ENCODE measurements at places on chromosomes 2 and 18.

DNA sequence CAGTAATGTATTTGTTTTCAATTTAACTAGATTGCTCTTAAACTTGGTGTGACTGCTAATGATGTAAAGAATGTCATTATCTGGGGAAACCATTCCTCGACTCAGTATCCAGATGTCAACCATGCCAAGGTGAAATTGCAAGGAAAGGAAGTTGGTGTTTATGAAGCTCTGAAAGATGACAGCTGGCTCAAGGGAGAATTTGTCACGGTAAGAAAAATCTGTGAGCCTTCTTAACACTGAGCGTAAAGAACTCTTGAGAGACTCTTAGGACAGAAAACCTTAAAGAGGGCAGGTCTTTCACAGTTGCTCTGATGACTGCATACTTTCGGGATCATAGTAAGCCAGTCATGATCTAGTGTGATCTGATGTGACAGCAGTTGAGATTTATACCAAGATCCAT, 15.9 kb downstream of the MDH1 start:
- no peak for DNase-seq

DNA sequence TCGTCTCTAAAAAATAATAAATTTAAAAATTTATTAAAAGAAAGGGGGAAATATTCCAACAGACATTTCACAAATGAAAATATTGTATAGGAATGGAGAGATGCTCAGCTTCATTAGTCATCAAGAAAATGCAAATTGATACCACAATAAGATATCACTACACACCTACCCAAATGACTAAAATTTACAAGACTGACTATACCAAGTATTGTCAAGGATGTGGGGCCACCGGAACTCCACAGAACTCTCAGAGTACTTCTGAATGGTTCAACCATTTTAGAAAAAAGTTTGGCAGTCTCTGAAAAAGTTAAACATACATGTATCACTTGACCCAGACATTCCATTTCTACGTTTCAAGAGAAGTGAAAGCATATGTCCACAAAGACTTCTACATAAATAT, 163.4 kb downstream of the EHBP1 start:
- no peak for DNase-seq

DNA sequence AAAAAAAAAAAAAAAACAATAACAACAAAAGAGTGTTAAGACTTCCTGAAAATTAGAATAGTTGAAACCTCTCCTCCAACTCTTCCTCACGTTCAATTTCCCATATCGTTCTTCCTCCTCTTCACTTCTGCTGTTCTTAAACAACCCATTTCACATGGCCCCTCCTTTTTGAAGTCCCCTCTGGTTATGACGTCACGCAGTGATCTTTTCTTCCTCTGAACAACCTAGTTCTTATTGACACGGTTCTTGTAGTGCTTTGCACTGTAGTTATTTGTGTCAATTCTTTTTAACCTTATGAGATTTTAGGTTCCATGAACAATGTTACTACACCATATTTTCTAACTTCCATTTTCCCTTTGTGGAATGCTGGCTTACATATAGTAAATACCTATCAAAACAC, 69.5 kb upstream of the RGPD4 start:
- DNase-seq = no peak

- peak; percentile 67 for DNase-seq
Observed at GRCh38 chr2:100211521-100211920, 69.1 kb upstream of the AFF3 start.

- DNase-seq = no peak
Observed at GRCh38 chr18:59218018-59218417, 1.9 kb upstream of the GRP start.

DNA sequence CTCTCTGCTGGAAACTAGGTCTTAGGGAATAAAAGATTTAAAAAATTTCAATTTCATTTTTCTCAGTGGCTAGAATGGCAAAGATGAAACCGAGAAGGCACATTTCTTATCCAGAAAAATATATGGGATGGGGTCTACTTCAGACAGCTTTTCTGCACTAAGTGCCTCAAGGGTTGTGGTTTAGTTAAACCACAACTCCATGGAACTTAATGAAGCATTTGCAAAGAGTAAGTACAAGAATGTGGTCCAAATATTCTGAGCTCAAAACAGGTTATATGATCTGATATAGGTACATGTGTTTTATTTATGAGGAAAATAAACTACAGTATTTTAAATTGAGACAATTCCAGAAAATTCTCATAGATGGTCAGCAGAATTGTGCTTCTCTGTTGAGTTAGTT, 101.8 kb upstream of the FZD5 start:
- no peak for DNase-seq

DNA sequence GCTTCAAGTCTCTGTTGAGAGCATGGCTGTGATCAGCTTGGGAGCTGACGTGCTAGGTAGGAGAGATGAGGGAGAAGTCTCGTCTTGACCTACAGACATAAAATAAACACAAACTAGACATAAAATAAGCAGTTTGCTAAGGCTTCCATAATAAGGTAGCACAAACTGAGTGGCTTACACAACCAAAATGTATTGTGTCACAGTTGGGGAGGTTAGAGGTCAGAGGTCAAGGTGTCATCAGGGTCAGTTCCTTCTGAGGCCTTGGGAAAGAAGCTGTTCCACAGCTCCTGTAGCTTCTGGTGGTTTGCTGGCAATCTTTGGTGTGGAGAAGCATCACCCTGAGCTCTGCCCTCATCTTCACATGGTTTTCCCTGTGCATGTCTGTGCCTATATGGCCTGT, 20.2 kb downstream of the DAW1 start:
- no peak for DNase-seq

DNA sequence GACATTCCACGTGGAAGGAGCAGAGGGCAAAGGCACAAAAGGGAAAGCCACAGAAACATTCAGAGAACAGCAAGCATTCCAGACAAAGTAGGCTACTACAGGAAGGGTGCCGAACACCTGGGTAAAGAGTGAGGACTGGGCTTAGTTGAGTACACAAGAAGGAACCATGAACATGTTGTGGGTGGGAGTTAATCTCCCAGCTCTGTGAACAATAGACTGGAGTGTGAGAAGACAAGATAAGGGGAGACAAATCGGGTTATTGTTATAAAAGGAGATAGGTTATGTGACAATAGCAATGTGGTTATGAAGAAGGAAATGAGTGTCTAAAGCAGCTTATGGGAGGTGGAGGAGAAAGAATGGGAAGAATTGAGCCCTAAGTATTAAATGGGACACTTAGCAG, 70.0 kb downstream of the DPP4 start:
- peak; percentile 75 for DNase-seq

DNA sequence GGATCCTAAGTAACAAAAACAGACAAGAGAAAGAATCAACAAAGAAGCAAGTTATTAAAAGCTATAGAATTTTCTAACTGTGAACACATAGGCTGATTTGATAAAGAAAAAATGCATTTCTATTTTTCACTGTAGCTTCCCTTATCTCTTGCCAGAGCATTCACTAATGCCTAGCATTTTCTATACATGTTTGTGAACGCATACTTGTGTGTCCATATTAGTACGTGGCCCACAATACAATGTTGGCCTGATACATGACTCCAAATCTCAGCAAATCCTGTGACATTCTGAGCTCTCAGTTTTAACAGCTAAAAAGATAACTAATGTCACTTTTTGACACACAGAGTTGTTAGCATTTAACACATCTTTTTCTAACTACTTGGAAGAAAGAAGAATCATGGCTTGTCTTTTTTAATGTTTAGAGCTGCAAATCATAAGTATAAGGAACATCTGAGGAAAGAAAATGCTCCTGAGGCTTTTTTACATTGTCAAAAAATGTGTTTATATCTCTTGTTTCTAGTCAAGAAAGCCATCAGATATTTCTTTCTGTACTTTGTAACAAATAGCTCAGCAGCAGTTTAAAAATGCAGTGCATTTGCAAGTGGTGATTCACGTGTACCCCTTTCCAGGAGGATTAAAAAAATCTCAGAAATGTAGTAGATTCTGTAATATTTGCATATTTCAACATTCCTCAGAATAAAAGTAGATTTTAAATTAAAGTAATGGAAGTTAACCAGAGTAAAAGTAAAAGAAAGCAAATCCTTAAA, 1646.8 kb upstream of the TMEFF2 start:
- DNase-seq = no peak

All from hematopoietic multipotent progenitor cell treated with erythropoietin and hydrocortisone succinate and interleukin-3 and kit ligand, for 4 days (in vitro differentiated cells).